ENCODE measurements at places on chromosomes 1 and 21.
A peak's percentile ranks its signal among the peaks of the same experiment; 100 is the strongest.

- no peak for DNase-seq
Measured at GRCh38 chr1:107739201-107739600, 225.8 kb downstream of the VAV3 start.

DNA sequence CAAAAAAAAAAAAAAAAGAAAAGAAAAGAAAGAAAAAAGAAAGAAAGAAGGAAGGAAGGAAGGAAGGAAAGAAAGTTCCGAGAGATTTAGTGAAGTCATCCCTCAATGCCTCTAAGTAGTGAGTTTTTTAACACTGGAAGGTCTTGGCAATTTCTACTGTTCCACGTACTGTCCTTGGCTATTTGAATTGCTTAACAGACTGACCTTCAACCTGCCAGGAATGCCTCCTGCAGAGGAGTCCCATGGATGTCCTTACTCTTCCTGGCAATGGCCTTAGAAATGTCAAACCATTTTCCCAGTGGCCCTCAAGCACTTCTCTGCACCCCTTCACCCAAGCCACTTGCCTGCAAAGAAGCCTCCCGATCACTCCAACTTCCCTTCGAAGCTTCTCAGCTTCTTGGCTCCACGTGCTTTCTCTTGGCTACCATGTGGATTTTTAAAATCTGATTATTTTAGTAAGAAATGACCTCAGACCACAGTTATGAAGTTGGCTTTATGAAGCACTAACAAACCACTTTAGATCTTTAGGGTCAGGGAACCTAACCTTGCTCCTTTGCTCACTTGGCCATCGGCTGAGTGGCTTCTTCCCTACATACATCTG, 43.7 kb upstream of the ABCG1 start:
- no peak for DNase-seq

DNA sequence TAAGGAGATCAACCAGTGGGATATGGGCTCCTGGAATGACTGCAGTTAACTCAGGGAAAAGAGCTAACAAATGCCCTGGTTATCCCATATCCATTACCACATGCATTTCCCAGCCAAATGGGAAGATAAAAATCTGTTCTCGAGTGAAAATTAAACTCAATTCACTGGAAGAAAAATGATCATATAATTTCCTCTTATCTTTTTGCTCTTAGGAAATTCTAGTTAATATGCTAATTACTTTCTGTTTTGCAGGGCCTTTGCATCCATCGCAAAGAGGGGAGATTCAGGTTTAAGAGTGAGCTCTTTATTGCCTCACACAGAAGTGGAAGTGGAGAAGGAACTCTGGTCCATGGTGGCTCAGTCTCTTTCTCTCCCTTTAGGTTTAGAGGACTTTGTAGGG, 3.9 kb upstream of the IL24 start:
- DNase-seq = no peak

GRCh38 chr1:224730965-224731364, 114.8 kb downstream of the CNIH3 start:
- no peak for DNase-seq

- no peak for DNase-seq
Measured at GRCh38 chr1:182335771-182336566, 55.6 kb downstream of the GLUL start.

- peak; percentile 37 for DNase-seq
Measured at GRCh38 chr1:244730153-244730933, 77.4 kb downstream of the DESI2 start.

GRCh38 chr21:16305686-16306085, 575.9 kb downstream of the USP25 start:
- DNase-seq = peak; percentile 28

GRCh38 chr21:34589511-34590282, 25.2 kb downstream of the RCAN1 start:
- no peak for DNase-seq

DNA sequence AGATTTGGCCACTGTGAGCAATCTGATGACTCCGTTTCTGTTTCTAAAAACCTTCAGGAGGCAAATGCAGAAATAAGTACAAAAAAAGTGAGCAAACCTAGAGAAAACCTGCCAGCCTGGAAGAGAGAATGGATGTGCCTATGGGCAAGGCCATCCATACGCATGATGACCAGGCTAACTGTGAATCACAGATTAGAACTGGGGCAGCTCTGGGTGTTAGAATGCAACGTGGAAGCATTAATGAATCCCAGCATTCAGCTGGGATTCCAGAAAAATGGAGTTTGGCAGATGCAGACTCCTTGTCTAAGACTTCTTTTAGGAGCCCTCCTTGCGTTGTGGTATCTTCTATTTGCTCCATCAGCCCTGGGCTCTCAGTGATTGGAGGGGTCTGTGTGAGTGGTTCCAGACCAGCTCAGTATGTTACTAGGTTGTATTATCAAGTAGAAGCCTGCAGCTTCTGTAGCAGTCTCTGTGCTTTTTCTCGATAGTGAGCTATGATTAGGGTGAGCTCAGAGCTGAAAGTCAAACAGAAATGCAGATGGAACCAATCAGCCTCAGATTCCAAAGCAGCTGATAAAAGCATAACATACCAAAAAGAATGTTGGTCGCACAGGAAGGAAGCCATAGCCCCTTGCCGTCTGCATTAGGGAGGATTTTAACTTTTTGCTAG, 154.0 kb downstream of the PSMG1 start:
- DNase-seq = no peak

DNA sequence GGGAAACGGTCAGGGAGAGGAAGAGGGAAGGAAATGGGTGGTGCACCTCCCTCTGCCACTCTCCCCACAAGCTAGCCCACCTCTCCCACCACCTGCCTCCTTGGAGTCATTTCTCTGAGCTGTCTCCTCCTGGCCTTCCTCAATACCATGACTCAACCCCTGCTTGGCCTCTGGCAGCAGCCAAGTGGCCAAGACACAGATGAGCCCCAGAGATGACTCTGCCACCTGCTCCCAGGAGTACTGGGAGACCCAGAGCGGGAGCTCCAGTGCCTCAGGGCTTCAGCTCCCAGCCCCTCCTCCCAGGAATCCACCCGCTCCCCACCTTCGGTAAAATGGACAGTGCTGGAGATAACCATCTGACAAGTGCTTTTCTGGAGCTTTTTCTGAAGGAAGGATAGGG, 2.6 kb downstream of the S100A16 start:
- DNase-seq = no peak

DNA sequence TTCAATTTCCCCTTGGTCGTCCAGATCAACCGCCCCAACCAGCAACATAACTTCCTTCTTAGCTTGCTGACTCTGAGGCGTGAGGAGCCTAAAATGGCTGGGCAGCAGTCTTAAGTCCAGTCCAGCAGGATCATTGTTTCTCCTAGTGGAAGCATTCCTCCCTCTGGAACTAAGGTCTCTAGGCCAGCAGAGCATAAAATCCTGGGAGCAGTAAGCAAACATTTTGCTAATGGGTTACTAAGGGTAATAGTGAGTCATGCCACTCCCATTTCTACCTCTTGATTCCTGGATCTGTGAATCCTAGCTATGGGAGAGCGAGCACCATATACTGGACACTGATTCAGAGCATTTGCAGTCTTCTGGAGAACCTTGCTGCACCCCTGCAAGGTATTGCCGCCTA, 59.9 kb downstream of the ADSS2 start:
- DNase-seq = no peak

DNA sequence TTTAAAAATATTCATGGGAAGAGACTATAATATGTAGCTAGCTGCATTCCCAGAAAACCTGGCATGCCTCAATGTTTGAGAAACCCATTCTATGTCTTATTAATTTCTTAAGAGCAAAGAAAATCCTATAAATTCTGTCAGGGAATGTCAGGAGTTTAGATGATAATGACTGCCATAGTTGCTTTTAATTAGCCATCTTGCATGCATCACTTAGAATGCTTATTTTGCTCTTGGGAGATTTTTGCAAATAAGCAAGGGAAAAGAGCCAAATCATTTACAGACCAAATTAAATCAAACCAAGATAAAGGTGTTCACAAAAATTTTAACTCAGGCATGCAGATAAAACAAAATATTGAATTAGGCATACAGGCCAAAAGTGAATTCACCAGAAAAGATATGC, 152.8 kb downstream of the FASLG start:
- DNase-seq = no peak

GRCh38 chr1:100793659-100794058, 74.1 kb downstream of the VCAM1 start:
- DNase-seq = no peak

DNA sequence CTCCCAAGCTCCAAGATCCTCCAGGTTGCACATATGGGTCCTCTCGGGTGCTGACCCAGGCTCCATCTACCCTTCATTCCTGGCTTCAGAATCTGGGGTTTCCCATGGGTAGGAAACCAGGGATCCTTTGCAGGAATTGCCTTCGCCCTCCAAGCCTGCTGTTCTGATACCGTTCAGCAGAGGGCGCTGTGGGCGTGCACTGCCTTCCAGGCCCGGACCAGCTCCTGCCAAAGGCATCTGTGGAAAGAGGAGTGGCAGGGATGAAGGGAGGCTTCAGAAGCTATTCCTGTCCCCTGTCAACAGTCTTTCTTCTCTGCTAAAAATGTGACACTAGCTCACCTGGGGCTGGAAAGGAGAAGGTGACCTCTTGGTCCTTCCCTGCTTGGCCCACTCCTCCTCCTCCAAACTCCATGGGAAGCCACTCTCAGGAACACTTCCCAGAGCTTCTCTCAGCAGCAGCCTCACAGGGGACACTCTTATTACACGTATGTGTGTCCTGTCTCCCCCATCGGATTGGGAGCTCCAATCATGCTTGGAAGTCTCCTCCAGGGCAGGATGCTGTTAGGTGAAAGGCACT, 71.2 kb downstream of the VWA5B1 start:
- DNase-seq = peak; percentile 81

DNA sequence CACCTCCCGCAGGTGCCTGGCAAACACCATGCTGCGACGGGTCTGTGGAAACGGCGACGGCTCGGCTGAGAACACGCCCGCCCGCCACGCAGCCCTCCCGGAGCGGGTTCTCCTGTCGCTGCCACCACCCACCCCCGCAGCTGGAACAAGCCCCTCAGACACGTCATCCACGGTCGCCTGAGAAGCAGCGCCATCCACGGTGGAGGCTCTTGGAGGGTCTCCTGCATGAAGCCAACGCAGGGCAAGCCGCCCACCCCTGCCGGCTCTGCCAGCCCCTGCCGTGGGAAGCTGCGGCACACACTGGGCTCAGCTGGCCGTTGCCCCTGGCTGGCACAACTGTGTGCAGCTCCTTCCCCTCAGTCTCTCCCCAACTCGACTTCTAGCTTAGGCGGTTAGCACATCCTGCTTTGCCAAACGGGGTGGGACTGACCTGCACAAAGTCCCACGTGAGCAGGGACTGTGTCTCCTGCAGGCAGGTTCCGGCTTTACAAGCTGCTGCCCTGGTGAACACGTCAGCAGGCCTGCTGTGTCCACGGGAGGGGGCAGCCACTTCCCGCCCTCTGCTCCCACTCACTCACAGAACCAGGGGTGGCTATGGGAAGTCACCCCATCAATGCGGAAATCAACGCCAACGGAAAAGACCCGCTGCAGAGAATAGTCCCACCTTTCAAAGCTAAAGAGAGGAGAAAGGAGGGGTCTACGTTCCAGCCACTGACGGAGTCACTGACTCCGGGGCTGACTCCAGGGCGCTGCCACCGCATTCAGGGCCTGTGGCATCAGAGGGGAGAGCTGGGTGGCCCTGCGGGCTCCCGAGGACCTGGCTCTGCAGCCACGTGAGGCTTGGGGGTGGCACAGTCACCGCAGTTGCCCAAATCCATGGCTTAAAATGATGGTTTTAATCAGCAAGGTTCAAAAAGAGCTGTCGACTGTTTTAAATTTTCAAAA, 10.3 kb downstream of the POFUT2 start:
- no peak for DNase-seq

DNA sequence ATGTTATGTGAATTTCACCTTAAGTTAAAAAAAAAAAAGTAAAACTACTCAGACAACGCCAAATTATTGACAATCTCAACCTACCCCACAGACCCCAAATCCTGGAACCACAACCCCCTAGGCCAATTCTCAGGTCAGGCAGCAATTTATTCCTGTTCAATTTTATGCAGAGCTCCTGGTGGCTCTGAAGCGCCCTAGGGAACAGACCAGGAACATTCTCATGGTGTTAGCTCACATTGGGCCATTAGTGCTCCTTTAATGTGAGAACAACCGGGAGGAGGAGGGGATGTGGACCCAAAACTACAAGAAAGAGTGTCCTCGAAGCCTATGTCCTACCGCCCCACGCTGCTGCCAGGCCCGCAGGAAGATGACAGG, 403 bp upstream of the PSEN2 start:
- DNase-seq = no peak

DNA sequence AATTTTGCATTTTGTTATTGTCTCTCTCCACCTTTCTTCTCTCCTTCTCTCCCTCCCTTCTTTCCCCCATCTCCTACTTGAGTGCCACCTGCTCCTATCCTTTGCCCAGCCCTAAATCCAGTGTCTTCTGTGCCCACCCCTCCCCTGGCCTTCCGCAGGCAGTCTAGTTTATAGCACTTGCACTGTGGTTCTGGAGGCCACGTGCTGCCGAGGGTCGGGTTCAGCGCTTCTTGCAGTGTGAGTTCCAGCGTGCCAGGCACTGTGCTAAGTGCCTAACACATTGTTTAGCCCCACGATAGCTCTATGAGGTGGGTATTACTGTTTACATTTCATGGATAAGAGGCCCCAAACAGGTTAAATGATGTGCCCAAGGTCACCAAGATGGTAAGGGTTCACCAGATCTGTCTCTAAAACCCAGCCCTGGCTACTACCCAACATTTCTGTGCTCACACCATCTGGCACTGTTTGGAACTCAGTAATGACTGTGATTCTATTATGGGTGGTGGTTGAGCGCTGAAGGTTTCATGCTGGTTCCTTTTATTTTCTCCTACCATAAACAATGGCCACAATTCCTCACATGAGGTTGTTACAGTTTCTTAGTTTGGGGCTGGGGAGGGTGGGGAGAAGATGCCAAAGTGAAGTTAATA, 14.1 kb upstream of the ATP1A4 start:
- DNase-seq = no peak

- DNase-seq = no peak
Measured at GRCh38 chr1:93961906-93962305, 52.7 kb upstream of the GCLM start.
